ENCODE measurements at places on chromosomes 13 and 19.

DNA sequence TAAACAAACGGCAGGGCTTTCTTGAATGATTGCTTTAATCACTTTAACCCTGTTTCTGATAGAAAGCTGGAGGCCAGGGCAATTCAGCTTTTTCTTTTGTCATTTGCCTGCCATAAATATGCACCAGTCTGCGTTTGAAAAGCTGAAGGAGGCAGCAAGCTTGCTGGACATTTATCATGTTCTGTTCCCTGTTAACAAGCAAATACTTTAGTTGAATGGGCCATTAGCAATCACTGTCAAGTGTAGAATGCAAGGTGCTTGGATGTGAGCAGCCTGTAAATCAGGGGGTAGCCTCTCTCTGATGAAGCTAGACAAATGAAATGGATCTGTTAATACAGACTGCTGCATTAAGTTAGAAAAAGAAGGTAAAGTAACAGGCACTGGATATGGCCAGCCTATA is 7.6 kb downstream of the EFNB2 start:
- DNase-seq, result no peak

- no peak for DNase-seq
Measured at GRCh38 chr19:28631961-28632360, 581.0 kb downstream of the UQCRFS1 start.

GRCh38 chr13:83618966-83619365 is 263.3 kb downstream of the SLITRK1 start:
- DNase-seq, result no peak

DNA sequence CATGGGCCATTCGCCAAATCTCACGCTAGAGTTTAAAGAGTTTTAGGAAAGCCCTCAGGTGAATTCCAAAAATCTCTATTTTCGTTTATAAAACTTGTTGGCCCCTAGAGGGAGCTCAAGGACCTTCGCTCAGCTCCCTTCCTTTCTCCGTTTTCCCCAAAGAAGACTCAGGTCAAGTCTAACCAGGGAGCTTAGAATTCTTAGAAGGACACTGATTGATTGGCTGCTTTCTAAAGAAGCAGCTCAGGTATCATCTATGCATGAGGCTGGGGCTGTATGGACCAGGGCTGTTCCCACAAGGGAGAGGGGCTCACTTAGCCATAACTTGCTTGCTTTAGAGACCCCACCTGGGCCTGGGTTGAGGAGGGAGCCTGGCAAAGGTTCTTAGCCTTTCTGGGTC is 20.5 kb downstream of the DZIP1 start:
- DNase-seq, result peak; percentile 9

DNA sequence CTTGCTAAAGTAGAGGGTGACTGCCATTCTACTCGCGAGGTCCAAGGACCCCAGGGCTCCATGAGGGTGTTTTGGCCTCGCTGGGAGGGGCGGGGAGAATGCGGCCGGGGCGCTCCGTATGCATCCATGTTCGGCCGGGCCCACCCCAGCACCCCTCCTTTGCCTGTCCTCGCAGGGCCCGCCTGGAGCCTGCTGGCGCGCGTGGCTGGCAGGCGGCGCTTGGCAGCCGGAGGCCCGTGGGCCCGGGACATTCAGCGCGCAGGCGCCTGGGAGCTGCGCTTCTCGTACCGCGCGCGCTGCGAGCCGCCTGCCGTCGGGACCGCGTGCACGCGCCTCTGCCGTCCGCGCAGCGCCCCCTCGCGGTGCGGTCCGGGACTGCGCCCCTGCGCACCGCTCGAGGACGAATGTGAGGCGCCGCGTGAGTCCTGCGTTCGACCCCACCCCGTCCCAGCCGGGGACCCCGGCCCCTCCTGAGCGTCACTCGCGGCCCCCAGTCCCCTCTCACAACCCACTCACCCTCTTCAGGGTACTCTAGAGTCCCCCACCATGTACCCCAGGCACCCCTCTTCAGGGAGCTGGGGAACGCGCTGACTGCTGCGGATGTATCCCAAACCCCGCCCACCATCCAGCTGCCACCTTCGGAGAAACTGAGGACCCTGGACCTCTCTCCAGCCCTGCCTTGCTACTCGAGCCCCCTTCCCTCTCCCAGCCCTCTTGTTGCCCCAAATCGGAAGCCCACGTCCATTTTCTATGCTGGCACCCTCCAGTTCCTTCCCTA is 4.1 kb downstream of the DLL3 start:
- DNase-seq, result peak; percentile 86

GRCh38 chr19:4575267-4576015 is 16.0 kb upstream of the SEMA6B start:
- DNase-seq, result peak; percentile 21

DNA sequence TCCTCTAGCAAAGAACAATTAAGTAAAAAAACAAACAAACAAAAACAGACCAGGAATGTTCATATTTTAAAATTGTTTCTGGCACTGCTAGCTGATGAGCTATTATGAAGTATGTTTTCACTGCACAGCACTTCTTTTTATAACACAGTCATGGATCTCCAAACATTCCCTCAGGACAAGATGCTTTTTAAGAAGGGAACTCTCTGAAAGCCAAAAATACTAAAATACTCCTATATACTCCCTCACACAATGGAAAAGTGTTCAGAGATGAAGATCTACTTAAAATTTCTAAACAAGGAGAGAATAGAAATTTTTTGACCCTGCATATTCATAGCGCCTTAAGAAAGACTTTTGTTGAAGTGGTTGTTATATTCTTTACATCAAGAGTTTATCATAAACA is 926.8 kb downstream of the DIAPH3 start:
- no peak for DNase-seq

GRCh38 chr13:58266271-58266670 is 634.7 kb downstream of the PCDH17 start:
- DNase-seq, result no peak

- no peak for DNase-seq
Measured at GRCh38 chr13:48892053-48892687, 83.5 kb upstream of the FNDC3A start.

DNA sequence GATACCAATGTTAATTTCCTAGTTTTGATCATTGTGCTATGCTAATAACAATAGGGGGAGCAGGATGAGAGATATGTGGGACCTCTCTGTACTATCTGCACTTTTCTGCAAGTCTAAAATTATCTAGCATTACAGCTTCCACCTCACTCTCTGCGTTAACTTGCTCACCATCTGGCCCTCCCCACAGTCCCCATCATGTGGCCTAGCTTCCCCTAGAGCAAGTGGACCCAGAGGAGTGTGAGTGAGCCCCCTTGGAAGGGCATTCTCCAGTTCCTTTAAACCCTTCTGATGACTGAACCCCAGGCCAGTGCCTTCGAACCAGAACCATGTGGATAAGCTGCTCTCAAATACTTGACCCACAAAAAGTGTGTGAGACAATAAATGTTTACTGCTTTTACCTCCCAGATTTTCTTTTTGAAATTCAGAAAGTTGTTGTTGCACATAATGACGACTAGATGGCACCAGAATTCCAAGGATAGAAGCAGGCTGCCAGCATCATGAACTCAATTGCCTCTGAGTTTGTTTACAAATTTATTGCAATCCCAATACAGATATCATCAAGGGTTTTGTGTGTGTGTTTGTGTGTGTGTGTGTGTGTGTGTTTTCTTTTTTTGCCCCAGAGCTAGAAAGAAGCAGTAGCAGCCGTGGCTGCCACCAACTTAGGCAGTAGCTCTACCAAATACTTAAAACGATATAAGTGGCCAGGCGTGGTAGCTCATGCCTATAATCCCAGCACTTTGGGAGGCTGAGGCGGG is 49.0 kb upstream of the ZNF780A start:
- DNase-seq, result no peak

- peak; percentile 64 for DNase-seq
Measured at GRCh38 chr13:19862481-19863313, 752 bp downstream of the ZMYM5 start.

- DNase-seq, result no peak
Measured at GRCh38 chr13:35768551-35768950, 292.1 kb upstream of the MAB21L1 start.

DNA sequence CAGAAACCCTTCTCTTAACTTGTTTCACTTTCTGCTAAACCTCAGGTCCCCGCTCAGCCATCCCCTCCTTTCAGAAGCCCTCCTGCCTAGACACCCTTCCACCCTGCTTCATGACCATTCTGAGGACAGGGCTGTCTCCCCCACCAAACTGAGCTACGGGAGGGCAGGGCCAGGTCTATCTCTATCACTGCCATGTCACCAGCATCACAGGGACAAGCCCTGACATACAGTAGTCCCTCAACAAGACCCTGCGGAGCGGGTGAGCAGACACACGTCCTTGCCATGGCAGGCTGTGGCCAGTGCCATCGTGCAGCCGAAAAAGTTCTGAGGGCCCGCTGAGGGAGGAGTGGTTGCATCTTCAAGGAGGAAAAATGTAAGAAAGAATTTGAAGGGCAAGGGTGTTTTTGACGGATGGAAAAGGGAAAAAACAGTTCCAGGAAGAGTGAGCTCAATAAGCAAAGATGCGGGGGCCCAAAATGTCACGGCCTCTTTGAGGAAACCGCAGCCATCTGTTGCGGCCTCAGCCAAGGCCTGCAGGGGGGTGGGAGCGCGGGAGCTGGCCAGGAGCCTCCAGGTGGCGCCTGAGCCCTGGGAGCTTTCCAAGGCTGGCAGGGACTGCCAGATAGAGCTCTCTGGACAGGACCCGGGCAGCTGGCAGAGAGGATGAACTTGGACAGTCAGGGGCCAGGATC is 8.1 kb downstream of the PTGIR start:
- peak; percentile 79 for DNase-seq

- DNase-seq, result no peak
Measured at GRCh38 chr13:51370116-51370515, 30.6 kb downstream of the SERPINE3 start.
